ENCODE measurements at places on chromosomes 13 and 19.

DNA sequence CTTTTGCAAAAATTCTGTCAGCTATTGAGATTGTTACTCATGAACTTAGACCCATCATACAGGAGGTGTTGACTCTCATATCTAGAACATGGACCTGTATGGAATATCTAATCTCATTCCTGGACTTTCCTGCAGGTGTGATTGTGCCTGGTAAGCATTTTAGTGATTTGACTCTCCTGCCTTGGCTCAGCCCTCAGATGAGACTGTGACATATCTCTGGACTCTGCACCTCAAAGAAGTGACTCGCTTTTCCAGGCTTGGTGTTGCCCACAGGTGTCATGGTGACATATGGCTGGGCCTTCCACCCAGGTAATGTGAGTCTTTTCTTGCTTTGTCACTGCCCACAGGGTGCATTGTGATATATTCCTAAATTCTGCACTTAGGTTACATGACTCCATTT is 17.8 kb upstream of the ZNF726 start:
- no peak for DNase-seq

DNA sequence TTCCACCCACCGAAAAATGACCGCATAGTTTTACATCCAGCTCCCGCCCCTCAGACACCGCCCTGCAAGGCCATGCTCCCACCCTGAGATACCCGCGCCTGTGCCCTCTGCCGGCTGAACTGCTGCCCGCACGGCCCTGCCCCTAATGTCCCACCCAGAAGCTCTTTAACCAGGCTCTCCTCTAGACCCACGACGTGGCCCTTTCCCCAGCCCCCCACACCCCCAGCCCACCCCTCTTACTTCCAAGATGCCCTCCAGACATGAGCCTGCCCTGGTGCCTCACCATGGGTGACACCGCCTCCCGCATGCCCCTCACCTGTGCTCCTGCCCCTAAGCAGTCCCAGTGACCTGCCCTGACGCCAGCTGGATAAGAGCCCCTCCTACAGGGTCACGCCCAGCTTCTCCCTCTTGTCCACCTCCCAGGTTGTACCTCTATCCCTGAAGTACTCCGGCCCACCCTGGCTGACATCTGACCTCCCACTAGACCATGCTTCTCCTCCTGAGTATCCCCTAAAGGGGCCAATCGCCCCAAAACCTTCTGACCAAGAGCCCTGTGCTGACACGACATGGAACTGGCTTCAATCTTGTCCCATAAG is 51.2 kb downstream of the COLGALT1 start:
- DNase-seq: no peak

DNA sequence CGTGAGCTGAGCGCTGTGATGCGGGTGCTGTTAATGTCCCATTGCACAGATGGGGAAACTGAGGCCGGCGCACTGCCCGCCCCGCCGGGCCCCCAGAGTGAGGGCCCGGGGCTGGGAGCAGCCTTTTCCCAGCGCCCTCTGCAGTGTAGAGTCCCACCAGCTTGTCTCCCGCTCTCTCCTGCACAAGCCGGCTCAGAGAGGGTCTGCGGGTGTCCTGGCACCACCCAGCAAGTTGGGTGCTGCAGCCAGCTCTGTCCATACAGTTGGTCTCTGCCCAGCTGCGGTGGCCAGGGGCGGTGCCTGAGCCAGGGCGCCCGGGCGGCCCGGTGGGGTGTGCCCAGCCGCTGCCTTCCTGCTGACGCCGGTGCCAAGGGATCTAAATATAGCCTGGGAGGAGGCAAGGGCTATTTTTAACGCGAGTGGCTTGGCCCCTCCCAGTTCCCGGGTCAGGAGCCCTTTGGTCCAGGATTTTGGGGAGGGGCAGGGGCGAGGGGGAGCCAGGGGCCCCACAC is 19.3 kb downstream of the GADD45B start:
- no peak for DNase-seq

DNA sequence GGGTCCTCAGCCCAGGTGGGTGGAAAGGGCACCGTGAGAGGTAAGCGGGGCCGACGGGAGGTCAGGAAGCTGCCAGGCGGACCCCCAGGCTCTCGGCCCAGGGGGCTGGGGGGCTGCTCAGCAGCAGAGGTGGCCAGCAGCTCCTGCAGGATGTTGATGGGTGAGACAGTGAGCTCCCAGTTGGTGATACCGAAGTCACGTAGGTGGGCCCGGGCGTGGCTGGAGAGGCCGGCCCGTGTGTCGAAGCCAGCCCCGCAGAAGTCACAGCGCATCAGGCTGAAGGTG is 13.0 kb downstream of the WIZ start:
- DNase-seq: no peak

DNA sequence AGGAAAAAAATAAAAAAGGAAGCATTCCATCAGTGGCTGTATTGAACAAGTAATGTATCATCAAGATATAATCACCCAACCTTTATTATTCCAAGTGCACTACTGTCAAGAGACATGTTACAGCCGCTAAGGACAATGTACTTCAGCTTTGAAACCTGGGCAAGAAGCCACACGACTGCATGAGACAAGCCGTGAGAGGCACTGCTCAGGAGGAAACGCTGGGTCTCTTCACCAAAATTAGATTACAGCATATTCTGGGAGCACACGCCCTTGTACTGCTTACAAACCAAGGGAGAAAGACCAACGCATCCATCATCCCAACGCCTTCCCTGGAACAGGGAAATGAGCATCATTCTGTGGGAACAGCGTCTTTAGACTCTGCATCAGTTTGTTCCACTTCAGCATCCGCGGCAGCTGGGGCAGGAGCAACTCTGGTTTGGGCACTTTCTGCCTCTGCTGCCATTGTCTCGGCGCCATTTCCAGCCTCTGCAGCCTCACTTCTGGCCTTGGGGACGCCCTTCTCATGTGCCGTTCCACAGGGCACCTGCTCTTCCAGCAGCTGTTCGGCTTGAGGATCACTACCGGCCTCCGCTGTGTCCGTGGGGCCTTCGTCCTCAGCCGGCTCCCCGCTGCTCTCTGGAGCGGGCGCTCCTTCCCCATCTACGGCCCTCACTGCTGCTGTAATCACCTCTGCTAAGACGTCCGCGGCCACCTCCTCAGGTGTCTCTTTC is 22.4 kb upstream of the BRD4 start:
- no peak for DNase-seq

- no peak for DNase-seq
Observed at GRCh38 chr19:41702171-41702651, 6.2 kb upstream of the CEACAM5 start.

DNA sequence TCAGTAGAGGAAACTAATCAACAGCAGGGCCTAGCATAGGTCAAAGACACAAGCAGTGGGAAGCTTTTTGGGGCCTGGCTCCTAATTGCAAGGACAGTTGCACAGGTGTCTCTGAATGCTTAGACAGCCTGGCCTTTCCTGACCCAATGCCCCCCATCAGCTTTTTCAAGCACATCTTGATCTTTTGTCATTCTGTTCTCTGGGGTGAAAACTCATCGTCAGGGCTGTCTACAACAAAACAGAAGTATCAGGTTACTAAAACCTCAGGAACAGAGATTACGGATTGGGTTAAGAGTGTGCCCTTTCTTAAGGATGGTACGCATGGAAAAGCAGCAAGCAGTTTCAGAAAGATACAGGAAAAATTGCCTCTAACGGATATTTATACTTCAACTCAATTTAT is 8.3 kb upstream of the ZNF254 start:
- no peak for DNase-seq

DNA sequence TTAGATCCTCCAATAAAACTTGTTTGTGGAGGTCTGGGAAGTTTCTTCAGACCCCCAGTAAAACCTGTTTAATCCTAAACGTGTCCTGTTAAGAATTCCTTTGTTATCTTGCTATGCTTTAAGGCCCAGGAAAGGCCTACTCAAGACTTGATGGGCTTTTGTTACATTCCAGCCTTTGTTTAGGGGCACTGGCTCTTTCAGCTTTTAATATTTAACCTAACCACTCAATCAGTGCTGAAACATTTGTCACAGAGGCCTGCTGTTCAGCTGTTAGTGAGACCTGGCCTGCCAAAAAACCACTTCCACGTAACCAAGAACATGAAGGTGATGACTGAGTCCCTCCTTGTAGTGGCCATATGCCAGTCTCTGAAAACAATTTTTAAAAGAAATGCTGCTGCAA is 41.7 kb downstream of the PCDH17 start:
- no peak for DNase-seq

DNA sequence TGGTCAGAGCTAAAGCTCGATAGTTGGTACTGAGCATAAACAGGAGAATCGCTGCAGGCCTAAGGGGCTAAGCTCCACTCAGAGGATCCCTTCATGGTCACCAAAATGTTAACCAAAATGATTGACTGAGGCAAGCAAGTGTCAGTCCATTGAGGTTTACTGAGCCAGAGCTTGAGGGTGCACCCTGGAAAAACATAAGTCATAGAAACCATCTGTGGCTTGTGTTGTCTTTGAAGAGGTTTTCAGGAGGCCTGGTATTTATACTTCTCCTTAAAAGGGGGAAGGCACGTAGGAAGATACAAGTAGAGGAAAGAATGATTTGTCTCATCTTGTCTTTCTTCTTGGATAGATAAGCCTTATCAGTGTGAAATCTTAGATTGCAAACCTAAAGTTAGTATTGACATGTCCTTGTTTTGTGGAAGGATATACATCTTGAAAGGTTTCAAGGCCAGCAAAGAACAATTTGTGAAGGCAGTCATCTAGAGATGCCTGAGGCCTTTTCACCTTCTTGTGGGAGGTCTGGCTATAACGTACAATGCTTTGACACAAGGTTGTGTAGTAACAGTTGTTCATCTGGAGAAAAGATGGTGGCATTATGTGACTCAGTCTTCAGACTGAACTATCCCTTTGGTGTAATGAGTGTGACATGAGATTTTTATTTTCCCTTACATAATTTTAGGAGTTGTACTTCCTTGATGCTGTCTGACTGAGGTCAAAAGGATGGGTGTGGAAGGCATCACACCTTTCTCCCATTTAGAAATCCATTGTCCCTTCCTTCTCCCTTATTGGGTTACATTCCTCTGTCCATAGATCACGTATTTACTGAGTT is 14.7 kb upstream of the CEACAM6 start:
- DNase-seq: no peak

DNA sequence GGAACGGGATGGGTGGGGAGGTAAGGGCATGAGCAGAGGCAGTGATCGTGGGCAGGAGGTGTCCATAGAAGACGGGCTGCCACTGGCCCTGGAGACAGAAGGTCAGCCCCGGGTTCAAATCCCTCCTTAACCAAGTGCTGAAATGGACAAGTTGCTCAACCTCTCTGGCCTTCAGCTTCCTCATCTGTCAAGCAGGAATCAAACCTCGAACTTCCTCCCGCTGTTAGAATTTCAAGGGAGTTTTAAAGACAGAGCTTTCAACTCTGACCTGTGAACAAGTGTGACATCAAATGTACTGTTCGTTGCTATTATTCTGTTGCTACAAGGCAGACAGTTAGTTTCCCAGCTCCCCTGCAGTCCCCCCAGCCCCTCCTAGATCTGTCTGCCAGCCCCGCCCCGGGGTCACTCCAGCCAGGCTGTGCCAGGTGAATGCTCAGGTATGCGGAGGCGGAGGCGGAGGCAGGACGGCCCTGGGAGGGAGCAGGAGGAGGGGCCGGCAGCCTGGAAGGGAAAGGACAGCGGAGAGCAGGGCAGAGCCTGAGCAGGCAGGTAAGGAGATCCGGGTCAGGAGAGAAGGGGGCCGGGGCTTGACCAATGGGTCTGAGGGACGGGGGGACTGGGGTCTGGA is at the start of gene EPS8L1:
EPS8L1 (plus strand) TSS at position 499 of the 628 bp plus-strand sequence. CDS start 576 bp downstream, outside the sequence.
- DNase-seq: no peak

DNA sequence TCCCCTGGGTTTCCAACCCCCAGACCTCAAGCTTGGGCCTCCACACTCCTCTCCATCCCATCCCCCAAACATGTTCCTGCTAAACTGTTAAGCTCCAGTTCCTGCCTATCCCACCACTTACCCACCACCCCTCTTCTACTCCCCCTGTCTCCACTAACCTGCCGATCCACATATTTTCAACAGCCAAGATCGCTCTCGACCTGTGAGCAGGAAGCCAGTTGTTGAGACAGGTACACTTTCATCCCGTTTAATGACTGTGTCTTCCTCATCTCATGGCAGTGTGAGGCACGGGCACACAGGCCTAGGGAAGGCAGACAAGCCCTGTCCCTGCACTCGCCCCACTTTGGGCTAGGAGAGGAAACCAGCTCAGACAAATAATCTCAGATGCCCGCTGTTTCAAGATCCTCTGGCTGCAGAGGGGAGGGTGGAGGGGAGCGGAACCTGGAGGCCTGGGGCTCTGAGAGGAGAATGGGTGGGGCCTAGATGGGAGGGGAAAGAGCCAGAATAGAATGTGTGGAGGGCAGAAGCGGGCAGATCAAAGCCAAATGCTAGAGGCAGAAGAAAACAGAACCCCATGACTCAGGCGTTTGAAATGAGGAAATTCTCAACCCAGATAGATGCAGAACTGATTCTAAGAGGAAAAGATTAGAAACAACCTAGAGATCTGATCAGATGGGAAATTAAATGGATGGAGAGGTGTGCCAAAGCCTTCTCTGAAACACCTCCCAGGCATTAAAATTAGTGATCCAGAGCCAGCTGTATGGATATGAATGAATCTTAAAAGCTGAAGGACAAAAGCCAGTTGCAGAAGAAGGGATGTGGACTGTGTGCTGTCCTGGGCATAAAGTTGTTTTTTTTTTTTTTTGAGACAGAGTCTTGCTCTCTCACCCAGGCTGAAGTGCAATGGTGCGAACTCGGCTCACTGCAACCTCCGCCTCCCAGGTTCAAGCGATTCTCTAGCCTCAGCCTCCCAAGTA is 16.9 kb upstream of the CYP2S1 start:
- no peak for DNase-seq
